ENCODE measurements at places on chromosomes 7 and 10.

DNA sequence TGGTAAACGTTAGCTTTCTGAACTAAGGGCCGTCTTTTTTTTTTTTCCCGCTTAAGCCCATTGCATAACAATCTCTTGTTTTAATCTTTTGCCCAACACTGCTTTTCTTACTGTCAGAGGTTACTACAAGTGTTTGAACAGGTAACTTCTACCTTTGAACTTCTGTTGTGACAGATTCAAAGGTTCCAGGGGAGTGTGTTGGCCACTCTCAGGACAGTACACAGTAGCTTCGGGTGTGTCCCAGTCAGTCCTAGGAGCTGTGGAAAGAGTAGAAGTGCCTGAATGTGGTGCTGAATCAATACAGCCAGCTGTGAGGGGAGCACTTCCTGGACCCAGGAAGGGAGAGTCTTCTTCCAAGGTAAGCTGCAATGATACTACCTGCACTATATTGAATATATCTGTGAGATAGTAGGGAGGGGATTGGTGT is at the start of gene ACSL5:
Gene ACSL5 (plus strand): TSS at position 205 of the 427 bp plus-strand sequence. CDS start 20,831 bp downstream, outside the sequence.
- DNase-seq, result no peak

GRCh38 chr10:95441547-95441923 is 119.6 kb downstream of the SORBS1 start:
- no peak for DNase-seq

- no peak for DNase-seq
Measured at GRCh38 chr10:71494476-71494875, 97.8 kb downstream of the CDH23 start.

- no peak for DNase-seq
Measured at GRCh38 chr7:123665896-123666295, 10.2 kb downstream of the LMOD2 start.

DNA sequence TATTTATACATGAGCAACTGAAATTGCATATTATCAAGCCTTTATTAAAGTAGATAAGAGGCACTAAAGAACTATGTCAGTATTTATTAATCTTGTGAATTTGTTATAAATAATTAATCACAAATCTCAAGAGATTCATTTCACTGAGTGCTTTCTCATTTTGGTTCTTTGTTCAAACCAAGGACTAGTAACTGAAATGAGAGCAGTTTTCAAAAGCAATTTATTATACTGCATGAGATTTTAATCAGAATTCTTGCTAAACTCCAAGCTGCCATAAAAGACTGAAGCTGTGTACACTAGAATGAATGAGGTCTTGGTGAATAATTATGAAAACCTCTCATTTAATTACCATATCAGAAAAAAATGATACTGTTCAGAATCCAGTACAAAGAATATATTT is 224.8 kb upstream of the IMMP2L start:
- DNase-seq, result no peak

DNA sequence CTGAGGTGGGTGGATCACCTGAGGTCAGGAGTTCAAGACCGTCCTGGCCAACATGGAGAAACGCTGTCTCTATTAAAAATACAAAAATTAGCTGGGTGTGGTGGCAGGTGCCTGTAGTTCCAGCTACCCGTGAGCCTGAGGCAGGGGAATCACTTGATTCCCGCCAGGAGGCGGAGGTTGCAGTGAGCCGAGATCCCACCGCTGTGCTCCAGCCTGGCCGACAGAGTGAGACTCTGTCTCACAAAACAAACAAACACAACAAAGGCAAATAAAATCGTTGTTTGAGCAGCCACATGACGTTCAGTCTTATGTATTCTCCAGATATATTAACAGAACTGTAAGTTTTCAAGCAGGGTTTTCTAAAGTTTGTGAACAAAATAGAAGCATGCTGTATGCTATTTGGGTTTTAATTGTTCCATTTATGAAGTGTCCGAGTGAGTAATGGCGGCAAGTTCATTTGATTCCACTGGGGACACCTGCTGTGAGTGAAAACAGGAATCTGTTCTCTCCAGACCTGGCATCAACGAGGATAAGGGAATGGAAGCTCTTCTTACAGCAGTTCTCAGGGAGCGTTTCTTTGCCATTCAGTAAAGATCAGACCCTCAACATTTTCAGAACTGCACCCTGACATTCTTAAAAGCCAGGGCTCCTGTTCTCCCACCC is 122.5 kb upstream of the PITRM1 start:
- DNase-seq, result no peak

GRCh38 chr7:78141522-78142281 is 343.1 kb downstream of the PHTF2 start:
- no peak for DNase-seq

GRCh38 chr7:80393786-80394185 is 118.1 kb downstream of the GNAT3 start:
- DNase-seq, result no peak

DNA sequence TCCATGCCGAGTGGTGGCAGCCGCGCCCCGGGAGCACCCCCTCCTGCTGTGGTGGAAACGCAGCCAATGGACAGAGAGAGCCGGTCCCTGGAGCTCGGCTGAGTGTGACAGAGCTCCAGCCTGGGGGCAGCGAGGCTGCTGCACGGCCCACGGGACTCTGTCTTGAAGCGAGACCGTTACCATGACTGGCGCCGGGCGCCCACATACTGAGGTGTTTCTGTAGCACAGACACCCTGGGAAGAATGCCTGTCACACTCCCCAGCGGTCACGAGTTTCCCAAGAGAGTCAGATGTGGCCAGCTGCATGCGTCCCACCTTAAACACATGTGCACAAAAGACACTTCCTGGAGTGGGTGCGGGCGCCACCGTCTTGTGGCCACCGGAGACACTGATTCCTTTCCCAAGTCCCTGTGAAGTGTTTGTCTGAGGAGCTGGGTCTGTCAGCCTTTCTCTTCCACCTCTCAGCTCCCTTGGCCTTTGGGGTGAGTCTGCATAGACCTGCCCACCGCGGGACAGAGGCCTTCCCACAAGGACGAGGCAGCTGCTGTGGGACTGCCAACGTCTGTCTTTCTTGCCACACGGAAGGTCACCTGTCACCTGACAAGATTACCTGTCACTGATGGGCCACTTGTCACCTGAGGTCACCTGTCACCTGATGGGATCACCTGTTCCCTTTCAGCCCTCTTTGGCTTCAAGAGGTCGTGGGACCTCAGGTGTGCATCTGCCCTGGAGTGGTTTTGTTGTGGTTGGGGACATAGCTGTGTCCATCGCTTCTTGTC is 94.6 kb downstream of the DNAJB6 start:
- DNase-seq, result no peak

DNA sequence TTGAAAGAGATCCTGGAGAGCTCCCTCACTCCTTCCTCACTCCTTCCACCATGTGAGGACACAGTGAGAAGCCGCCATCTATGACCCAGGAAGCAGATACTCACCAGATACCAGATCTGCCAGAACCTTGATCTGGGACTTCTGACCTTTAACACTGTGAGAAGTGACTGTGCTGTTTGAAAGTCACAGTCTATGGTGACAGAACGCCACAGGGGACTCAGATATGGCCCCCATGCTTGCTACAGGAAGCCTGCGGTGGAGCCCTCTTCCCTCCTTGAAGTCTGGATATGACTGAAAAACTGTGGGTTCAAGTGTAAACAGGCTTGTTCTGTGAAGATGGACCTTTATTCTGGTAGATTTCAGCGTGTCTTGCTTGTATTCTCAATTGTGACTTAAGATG is 297.8 kb downstream of the KLF6 start:
- no peak for DNase-seq

GRCh38 chr7:109842386-109842785 is 1248.5 kb upstream of the LRRN3 start:
- DNase-seq, result no peak

GRCh38 chr10:8052341-8052955 is 2.0 kb upstream of the GATA3 start:
- DNase-seq, result no peak

GRCh38 chr7:16423761-16424160 is 2.4 kb upstream of the CRPPA start:
- DNase-seq, result no peak

- DNase-seq, result no peak
Measured at GRCh38 chr7:150431839-150432658, 18.4 kb upstream of the GIMAP8 start.

GRCh38 chr10:132524443-132525285 is 12.9 kb upstream of the INPP5A start:
- no peak for DNase-seq

GRCh38 chr10:71817831-71818655 is 33.0 kb downstream of the PSAP start:
- DNase-seq, result no peak

DNA sequence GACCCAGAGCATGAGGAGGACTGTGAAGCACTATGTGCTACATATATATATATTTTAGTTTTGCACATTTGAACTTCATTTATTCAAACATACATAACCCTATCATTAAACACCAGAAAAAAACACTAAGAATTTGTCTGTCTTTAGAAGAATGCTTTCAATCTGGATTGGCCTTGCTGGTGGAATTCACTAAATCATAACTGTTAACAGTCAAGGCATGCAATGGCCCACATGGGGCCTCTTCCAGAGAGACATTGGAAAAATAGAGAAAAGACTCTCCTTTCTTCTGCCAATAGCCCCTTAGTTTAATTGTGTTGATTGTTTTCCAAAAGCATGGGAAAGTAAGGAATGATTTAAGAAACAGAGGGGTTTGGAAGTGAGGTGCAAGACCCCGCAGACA is 77.9 kb downstream of the MRPL32 start:
- no peak for DNase-seq

DNA sequence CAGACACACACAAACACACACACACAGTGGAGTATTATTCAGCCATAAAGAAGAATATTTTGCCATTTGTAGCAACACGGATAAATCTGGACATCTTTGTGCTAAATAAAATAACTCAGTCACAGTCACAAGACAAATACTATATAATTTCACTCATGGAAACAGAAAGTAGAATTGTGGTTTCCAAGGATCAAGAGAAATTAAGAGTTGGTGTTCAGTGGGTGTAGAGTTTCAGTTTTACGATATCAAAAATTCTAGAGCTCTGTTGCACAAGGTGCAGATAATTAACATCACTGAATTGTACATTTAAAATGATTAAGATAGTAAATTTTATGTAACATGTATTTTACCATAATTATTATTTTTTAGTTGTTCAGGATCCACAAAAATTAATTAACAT is 1235.0 kb downstream of the XPNPEP1 start:
- no peak for DNase-seq

- DNase-seq, result no peak
Measured at GRCh38 chr7:114293289-114294012, 121.2 kb upstream of the FOXP2 start.

DNA sequence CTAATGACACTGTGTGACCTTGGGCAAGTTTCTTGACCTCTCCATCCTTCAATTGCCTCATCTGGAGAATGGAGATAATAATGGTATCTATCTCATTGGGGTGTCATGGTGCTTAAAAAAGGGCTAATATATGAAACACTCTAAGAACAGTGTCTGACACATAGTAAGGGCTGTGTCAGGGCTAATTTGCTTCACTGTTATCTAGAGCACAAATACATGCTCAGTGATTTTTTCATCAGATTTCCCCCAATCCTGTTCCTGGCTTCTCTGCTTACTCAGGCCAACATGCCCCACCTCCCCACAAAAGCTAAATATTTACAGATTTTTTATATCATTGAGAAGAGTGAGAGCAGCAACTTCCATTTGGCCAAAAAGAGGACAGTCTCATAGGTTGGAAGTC is 20.6 kb downstream of the WIPF3 start:
- DNase-seq, result no peak

DNA sequence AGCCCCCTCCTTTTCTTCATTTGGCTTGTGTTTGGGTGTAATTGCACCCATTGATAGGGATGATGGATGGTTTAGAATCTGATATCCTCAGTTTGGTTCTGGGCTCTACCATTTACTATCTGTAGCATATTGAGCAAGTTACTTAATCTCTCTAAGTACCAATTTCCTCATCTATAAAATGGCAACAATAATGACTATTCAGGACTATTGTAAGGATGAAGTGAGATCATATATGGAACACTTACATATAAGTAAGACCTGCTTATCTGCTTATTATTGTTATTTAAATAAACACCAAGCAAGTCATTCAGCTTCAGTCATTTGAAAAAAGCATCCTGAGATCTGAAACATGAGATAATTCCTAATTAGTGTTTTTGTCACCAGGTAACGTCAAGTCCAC is 127.0 kb downstream of the SEC23IP start:
- no peak for DNase-seq

DNA sequence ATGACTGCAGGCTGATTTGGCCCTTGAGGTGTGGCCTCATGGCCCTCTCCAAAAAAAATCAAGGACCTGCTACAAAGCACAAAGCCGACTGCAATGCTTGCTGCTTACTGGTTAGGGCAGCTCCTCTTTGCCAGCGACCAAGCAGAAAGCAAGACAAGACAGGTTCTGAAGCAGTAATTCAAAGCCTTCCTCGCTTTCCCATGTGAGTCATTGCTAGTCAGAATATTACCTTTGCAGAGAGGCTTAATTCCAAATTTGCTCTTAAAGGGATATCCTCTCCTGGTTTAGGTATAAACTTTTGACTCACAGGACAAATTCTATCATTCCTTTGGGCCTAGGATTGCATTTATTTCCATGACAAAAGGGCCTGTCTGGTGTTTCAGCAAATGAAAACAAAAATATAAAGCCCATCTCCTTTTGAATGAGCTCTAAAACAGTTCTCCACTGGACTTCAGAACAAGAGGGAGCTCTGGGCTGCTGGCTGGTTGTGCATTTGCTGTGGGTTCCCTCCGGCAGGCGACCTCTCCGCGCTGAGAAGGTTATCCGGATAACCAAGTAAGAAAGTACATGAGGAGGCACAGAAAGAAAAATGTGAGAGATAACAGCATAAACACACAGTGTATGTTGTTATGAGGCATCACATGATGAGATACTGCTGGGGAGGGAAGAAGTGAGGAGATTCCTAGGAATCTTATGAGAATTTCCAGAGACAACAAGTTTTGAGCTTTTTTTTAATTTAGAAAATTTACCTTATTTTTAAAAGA is 90.8 kb downstream of the EGFR start:
- no peak for DNase-seq

GRCh38 chr10:12241810-12242529 is 46.0 kb downstream of the CDC123 start:
- DNase-seq, result no peak

- no peak for DNase-seq
Measured at GRCh38 chr7:133513608-133514007, 260.7 kb downstream of the EXOC4 start.

DNA sequence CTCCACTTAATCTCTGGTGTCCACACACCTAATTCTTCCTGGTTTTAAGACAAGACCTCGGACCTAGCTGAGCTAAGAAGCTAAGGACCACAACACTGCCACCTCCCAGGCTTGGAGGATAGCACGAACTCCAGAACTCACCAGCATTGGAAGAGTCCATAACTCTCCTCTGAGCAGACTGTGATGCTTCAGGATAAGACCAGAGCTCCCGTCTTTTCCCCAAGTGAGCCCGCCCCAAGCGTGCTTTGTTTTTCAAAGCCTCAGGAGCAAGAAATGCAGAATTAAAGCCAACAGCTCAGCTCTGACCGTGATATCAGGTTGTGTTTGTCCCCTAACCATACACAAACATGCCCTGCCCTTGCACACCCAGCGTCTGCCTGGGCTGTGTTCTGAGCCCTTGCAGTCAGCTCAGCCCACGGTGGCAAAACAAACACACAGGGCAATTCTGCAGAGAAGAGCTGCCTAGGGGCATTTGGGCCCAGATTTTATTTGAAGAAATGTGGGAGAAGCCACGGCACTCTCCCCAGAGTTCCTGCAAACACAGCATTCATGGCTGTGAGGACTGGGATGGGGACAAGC is 145.4 kb downstream of the WDR11 start:
- DNase-seq, result no peak

- DNase-seq, result no peak
Measured at GRCh38 chr10:75355706-75356105, 45.9 kb downstream of the ZNF503 start.
